Left lung (tissue), 14 donors: ENCODE measurements at places on chromosomes 3 and 15. TPM values are rescaled to one million over a fixed set of nuclear protein-coding genes. Genes with fewer than 3 reads are reported as not detected.

Gene EXD1
- total RNA-seq = not detected

Gene ZNF80
- total RNA-seq = not detected

DNA sequence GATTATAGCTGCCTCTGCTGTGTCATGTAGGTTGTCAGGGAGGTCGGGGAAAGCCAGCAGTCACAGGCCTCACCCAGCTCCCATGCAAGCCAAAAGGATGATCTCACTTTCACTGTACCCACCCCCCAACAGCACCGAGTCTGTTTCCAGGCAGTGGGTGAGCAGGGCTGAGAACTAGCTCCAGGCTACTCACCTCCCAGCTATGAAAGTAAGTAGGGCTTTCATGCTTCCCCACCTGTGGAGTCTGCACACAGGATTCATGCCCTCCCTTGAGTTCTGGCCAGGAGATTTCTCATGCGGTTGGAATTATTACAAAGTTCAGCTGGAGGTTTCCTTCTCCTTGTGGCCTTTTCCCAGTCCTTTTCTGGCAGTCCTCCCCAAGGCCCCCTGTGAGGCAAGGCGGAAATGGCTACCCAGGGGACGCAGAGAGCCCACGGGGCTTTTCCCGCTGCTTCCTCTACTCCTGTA, 356.2 kb downstream of the SV2B start:
- no peak for DNase-seq

DNA sequence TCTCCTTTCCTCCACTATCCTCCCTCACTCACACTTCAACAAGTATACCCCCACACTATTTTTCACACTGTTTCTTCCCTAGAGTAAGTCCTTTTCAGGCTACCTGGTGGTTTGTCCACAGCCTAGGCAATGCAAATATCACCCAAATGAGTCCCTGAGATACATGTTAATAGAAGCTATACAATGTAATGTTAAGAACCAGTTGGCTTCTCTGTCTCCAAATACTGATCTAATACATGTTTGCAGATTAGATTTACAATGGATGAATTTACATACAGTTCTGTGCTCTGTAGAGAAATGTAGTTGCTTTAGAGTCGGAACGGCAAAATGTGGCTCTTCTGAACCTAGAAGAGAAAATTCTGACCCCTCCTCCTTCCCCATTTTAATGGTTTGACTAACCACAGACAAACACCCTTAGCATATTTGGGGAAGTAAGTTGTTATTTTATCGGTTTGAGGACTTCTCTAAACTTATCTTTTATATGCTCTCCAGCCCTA, 63.6 kb upstream of the MBNL1 start:
- DNase-seq = no peak
